ENCODE measurements at places on chromosomes 1 and 21.

- DNase-seq: no peak
Observed at GRCh38 chr1:162680419-162681121, 48.3 kb downstream of the DDR2 start.

- no peak for DNase-seq
Observed at GRCh38 chr1:199746666-199747384, 280.7 kb upstream of the NR5A2 start.

- no peak for DNase-seq
Observed at GRCh38 chr1:84665703-84666317, 24.5 kb downstream of the SSX2IP start.

DNA sequence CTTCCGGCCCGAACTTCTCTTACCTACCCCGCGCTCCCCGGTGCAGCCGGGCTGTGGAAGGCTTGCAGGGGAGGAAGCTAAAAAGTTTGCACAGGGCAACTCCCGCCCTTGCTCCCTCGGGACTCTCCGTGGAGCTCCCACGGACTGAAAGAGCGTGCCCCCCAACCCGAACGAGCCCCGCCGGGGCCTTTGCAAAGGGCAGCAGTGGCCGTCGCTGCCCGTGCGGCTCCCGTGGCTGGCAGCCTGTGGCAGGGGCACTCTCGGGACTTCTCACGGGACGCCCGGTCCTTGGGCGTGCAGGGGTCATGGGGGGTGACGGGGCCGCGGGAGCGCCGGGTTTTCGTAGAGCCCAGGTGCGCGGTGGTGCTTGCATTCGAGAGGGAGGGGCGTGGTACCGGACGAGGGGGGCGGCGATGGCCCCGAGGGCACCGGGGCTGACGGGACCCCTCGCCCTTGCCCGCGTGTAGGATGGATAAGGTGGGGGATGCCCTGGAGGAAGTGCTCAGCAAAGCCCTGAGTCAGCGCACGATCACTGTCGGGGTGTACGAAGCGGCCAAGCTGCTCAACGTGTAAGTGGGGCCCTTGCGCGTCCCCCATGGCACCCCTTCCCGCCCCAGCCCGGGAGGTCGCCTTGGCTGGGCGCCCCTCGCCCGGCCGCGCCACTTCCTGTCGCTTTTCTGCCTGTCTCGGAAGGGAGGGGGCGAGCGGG, 711 bp downstream of the GADD45A start:
- DNase-seq: peak; percentile 77

GRCh38 chr1:101119289-101119688, 93.7 kb upstream of the DPH5 start:
- DNase-seq: no peak

- no peak for DNase-seq
Observed at GRCh38 chr1:167288390-167289074, 67.8 kb downstream of the POU2F1 start.

All from activated CD4-positive, alpha-beta T cell treated with anti-CD3 and anti-CD28 coated beads for 36 hours (primary cell).